Brain pericyte (primary cell): ENCODE measurements at places on chromosomes 3 and 15.

DNA sequence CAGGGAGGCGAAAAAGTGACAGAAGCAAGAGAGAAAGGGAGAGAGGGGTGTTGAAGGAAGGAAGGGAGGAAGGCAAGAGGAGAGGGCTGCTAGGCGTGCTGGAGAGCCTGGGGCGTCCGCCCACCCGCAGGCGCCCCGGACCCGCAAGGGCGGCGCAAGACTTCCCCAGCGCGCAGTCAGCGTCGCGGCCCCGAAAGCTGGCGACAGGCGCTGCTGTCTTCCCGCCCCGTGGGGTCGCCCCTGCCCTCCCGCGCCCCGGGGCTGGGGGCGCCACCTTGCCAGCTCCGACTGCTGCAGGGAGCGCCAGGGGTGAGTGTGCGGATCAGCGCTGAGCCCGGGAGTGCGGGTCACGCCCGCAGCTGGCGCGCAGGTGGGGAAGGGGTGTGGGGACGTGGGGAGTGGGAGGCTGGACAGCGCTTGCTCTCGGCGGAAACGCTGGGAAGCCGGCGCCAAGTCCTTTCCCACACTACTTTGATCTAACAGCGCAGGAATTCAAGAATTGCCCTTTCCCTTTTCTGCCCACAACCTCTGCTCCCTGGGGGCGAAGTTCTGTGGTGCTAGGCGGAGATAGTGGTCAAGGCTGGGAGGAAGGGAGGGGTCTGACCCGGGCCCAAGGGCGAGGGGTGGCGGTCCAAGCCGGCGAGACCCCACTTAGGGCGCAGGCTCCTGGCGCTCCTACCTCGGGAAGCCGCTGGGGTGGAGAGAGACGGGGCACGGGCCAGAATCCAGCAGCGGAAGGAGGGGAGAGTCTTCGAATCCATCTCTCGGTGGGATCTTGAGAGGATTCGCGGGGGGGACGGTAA, 266.1 kb downstream of the CGGBP1 start:
- no peak for DNase-seq

- DNase-seq, result no peak
Observed at GRCh38 chr15:42716626-42717025, 20.3 kb downstream of the CDAN1 start.

- no peak for DNase-seq
Observed at GRCh38 chr15:86773736-86774135, 694.1 kb downstream of the AGBL1 start.

GRCh38 chr15:22863356-22863755, 24.9 kb downstream of the NIPA2 start:
- no peak for DNase-seq

- DNase-seq, result no peak
Observed at GRCh38 chr3:50274371-50275104, 4.3 kb upstream of the LSMEM2 start.

- peak; percentile 31 for DNase-seq
Observed at GRCh38 chr15:76139368-76140073, 79.7 kb downstream of the TMEM266 start.

GRCh38 chr3:101836652-101837598, 12.4 kb upstream of the NFKBIZ start:
- DNase-seq, result no peak

DNA sequence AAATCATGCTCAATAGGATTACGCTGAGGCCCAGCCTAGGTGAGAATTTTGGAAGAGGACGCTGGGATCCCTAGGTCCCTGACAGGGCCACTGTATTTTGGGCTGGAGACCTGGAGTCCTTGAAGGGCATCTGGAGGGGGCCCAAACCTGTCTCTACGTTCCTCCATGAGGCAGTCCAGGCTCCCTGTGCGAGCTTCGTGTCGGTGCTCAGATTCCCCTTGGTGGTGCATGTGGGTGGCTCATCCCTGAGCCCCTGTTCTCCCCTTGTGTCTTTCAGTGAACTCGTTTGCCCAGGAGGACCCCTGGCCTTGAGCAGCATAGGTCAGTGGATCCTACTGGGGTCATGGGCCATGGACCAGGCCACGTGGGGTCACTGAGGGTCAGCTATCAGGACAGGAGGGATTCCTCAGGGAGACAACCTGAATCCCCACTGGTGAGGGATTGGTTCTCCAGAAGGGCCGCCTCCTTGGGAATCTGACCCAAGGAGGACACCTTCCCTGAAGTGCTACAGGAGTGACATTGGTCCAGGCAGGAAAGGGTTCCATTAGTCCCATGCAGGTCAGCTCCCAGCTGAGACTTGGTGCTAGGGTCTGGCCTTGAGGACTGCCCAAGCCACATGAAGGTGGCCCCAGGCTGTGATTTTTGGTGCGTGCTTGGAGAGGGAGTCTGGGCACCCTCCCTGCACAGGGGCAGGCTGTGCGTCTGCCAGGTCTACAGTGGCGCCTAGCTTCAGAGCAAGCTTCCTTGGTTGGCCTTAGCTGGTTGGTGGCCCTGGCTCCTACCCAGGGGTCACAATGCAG, 229.8 kb downstream of the SNRPN start:
- DNase-seq, result no peak

- no peak for DNase-seq
Observed at GRCh38 chr3:170044271-170044670, 6.5 kb downstream of the GPR160 start.

DNA sequence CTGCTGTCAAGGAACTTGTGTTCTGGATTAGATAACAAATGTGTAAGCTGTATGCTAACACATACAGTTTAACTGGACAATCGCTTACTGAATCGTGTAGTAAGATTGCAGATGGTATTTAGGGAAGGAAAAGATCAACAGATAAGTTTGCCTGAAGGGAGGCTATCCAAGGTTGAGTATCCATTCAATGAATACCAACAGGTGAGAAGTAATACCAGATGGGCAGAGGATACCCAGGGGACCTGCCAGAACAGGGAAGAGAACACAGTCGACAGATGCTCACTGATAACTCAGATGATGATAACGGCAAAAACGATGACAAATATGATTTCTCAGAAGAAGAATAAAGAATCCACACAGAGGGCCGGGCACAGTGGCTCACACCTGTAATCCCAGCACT, 3.2 kb upstream of the UACA start:
- DNase-seq, result no peak

DNA sequence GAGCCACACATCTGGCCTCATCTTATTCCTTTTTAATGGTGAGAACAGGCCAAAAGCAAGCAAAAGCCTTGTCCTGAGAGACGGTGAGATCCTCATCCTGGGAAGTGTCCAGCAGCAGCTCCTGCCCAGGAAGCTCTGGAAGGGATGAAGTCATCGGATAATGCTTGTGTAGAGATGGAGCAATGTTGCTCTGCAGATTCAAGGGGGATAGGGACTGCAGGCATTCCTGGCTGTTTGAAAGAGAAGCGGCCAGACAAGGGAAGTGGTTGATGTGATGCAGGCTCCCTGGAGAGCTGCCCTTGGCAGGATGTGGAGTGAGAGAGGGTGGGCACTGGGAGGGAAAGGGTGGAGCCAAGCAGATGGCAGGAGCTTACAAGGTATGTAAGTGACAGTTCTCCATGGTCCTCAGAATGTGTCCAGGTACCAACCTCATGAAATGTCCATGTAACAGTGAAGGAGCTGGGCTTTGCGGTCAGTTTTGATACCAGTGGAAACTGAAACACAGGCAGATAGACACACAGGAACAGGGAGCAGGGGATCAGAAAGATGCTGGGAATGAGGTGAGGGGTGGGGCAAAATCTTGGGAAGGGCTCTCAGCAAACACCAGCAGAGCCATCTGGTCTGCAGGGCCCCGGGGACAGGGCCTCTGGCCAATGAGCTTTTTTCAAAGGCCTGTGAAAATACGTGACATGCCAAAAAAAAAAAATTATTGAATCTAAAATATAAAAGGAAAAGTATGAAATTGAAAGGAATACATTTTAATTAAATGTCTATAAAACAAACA, 32.2 kb upstream of the LACTB start:
- peak; percentile 44 for DNase-seq

DNA sequence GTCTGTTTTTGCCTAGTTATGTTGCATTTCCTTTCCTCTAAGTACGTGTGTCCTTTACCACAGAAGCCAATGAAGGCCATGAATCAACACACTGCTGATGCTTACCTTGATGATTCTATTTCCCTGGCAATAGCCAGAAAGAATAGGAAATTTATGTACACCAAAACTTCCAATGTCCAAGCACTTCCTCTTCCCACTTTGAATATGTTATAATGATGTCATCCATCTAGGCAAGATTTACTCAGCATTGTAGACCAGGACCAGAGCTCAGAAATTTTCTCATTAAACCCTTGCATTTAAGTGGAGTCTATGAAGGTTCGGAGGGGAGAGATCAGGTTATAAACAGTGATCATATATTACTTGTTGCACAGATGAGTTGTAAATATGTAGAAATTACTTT, 126.0 kb downstream of the THRB start:
- no peak for DNase-seq

DNA sequence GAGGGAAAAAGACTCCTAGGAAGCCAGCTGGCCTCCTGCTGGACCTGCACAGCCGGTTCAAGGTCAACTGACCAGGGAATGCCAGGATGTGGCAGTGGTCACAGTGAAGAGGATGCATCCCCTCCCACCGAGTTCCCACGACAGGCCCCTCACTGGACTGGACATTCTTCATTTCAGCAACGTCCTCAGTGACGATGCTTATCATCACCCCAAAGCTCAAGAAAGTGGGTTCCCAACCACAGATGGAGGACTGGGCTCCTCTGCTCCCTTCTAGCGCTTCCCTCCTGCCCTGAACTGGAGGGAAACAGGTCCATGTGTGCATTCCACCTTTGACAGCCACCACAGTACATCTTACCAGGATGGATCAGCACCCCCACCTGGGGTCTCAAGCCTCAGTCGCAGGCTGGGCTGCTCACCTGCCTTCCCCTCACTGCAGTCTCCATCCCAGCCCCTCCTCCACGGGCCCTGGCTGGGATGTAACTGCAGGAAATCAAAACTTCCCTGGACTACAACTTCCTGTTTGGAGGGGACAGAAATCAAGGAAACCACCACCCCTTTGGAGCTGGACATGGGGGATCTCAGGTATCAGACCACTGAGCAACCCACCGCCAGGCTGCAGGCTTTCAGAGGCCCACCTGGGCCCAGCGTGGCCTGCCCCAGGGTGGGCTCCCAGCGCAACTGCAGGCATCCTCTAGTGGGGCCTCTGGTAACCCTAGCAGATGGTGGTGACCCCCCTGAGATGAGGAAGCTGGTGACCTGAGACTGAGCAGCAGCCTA, 7.3 kb downstream of the CALML4 start:
- DNase-seq, result no peak

DNA sequence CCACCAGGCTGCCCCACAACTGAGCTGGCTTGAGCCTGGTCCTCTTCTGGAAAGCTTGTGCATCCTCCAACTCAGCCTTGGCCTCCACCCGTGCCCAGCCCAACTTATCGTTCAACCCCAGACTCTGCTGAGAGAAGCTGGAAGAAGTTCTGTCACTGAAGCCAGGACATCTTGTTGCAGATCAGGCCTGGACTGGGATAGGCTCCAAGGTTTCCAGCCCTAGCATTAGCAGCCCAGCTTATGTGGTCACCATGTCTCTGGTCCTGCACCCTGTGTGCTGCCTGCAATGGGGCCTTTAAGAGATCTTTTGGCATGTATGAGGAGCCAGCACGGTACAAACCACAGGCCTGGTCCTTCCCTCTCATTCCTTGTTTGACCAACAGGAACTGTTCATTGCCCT, 15.2 kb upstream of the CAMP start:
- DNase-seq, result no peak

- no peak for DNase-seq
Observed at GRCh38 chr15:61521953-61522352, 292.9 kb upstream of the RORA start.

DNA sequence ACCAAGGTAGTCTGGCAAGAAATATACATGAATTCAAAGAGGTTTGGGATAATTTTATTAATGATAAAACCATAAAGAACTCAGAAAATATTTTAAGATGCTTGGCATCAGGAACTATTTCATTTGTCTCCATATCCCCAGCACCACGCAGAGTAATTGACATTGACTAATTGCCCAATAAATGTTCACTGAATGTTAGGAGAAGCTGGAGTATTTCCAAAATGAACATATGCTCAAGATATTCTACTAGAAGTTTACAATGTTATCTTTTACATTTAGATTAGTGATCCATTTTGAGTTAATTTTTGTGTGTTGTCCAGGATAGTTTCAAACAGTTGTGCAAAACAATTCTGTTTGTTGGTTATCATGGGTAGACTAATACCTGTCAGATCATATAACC, 298.8 kb upstream of the CTDSPL start:
- DNase-seq, result no peak

DNA sequence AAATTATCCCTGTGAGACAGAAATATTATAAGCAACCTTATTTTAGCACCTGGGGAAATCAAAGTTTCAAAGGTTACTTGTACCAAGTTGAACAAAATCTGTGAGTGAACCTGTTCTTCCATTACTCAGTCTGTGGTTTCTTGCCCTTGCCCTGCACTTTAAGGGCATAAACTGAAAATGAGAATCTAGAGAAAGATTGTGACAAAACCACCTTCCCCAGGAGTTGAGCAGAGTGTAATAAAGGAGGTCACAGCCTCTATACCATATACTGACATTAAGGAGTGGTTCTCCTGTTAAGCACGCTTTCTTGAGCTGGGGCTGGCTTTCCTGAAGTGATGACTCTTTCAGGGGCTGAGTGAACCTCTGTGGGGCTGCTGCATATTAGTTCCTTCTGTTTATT, 143.4 kb downstream of the PDCD6IP start:
- no peak for DNase-seq

DNA sequence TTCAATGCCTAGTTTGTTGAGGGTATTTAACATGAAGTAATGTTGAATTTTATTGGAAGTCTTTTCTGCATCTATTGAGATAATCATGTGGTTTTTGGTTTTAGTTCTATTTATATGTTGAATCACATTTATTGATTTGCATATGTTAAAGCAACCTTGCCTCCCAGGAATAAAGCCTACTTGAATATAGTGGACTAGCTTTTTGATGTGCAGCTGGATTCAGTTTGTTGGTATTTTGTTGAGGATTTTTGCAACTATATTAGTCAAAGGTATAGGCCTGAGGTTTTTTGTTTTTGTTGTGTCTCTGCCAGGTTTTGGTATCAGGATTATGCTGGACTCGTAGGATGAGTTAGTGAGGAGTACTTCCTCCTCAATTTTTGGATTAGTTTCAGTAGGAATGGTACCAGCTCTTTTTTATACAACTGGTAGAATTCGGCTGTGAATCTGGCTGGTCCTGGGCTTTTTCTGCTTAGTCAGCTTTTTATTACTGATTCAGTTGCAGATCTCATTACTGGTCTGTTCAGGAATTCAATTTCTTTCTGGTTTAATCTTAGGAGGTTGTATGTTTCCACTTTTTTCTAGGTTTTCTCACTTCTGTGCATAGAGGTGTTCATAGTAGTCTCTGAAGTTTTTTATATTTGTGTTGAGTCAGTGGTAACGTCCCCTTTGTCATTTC, 209.8 kb upstream of the RBMS3 start:
- no peak for DNase-seq

DNA sequence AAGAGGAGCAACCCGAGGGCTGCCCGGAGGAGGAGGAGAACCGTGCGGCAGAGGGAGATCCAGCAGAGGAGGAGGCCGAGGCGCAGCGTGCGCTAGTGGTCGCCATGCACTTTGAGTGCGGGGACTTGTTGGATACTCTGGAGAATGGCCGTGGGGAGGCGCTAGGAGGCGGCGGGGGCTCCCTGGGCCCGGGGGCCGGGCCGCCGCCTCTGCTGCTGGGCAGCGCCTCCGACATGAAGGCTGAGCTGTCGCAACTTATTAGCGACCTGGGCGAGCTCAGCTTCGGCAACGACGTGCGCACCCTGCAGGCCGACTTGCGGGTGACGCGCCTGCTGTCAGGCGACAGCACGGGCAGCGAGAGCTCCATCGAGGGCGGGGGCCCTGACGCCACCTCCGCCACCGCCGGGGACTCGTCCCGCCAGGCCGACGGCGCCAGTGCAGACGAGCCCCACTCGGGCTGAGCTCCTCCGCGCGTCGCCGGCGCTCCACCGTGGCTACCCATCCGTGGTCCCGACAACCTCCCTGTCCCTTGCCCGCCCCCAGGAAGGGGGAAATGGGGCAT, 2.0 kb downstream of the FAM43A start:
- DNase-seq, result no peak
